ENCODE measurements at places on chromosomes 2 and 18.

DNA sequence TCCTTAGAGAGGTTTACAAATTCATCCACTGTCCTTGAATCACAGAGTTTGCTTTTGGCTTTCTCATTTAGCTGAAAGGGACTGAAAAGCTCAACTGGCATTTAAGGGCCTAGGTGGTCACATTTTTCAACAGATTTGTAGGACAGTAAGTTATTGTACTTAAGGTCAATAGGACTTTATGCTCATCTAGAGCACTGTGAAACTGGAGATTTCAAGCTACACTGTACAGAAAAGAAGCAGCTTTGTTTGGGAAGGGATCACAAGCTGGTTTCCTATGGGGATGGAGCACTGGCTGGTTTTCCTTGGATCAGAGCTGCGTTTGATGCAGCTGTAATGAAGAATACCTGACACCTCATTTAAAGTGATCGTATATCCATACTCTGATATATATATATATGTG lies 482.7 kb downstream of the FBXO15 start:
- no peak for DNase-seq

- DNase-seq = no peak
Measured at GRCh38 chr2:233791151-233791882, 13.2 kb downstream of the MROH2A start.

DNA sequence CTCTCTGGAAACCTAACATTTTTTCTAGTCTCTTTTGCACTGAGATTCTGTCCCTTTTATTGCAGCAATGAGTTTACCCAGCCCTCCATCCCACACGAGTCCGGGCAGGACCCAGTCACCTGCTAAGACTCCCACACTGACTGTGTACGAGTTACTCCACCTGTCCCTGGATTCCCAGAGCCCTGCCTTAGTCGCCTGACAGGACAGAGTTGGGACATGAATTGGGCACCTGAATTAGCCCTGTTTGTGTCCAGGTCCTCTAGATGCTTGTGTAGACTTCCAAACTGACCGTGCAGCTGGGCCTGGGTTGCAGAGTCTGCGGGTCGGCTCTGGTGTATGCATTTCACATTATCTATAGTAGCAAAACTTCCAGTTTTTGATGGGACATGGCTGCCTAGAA lies 238.7 kb downstream of the VAPA start:
- DNase-seq = no peak

GRCh38 chr2:165627470-165627869 lies 158.0 kb downstream of the CSRNP3 start:
- no peak for DNase-seq

DNA sequence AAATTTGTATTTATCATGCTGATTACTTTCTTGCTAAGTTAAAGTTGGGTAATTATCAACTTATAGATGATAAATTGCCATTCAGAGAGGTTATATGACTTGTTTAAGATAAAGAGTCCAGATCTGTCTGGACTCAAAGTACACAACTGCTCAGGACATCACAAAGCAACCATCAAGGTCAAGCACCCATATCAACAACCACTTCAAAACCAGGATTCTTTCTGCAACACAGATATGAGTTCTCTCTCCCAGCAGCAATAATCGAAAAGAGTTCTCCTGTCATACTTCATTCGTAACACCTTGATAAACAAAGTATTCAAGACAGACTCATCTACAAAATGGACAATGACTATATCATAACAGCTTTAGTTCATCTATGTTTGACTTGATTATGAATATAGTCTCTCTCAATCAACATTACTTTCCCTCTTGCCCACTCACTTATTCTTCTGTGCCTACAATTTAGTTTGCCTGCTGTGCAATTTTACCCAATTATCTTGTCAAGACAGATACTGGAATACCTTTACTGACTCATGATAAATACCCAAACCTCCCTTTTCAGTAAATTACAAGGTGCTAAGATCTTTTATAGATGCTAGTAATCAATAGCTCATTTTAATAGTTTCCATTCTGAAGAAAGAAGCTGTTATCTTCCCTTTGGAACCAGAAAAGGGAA lies 281.8 kb downstream of the NBAS start:
- DNase-seq = no peak

- no peak for DNase-seq
Measured at GRCh38 chr2:129274038-129274415, 705.4 kb upstream of the RAB6C start.

- no peak for DNase-seq
Measured at GRCh38 chr18:46868169-46868921, 49.0 kb downstream of the PIAS2 start.

- DNase-seq = no peak
Measured at GRCh38 chr2:151374436-151374835, 17.0 kb downstream of the TNFAIP6 start.

DNA sequence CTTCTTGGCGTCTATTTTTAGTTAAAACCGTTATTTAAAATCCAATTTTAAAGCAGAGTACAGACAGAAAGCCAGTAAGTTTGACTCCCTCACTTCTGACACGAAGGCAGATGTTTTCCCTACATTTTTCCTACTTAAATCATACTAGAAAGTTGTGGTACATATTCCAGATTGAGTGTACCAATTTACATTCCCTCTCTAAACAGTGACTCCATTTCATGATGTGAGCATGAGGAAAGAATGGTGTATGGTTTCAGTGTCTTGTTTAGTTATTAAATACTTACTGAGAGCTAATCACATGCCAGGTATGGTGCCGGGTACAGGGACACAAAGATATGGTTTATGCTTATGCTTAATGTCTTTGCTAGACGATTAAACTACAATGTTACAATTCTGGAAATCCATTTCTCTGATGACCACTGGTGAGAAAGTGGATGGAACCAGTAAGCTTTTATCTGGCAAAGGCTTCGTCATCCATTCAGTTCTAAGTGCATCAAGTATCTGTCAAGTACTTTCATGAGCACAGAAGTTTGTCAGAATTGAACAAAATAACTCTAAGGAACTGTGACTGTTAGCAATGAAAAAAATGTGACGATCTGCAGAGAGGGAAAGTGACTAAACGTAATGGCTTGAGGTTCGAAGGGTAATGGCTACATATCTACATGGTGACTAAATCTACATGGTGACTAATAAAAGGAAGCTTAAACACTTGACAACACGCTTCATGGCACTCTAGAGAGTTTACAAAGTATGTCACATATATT lies 25.7 kb downstream of the MAP4K3 start:
- DNase-seq = no peak

DNA sequence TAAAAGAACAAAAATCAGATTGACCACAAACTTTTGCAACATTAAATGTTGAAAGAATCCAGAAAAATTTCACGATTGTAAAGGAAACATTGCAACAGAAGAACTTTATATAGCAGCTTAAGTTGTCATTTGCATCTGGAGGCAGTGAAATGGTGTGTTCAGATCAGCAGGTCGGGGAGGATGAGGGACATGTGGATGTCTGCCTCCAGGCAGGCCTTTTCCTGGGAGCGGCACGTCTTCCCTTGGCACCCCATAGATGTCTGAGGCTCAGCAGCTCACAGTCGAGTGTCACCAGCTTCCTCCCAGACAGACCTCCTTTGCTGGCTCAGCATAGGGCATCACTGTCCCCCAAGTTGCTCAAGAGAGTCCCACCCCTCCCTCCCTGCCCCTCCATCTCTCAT lies 44.3 kb upstream of the ASB1 start:
- no peak for DNase-seq

DNA sequence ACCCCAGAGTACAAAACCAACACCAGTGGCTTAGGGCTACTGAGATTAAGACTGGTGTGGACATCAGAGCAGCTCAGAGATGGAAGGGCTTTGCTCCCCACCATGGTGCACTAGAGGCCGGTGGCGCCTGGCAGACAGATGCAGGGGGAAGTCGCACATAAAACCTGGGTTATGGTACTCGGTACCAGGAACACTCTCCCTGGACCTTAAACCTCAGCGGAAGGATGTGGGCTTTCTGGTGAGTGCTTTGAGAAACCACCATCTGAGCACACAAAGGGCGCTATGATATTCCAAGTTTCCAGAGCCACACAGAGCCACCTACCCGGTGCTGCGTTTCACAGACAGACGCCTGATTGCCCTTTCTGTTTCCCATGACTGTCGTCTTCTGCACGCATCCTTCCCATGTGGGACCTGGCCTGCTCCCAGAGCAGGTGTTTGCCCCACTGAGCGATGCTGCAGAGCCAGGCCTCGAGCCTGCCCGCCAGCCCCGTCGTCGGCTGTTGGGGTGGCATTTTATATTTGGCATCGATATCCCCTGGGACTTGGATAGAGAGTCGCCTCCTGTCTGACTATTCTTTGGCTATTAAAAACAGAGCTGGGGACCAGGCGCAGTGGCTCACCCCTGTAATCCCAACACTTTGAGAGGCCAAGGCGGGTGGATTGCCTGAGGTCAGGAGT lies 89.5 kb upstream of the ODC1 start:
- DNase-seq = no peak

GRCh38 chr2:184581391-184581790 lies 16.9 kb upstream of the ZNF804A start:
- no peak for DNase-seq

- no peak for DNase-seq
Measured at GRCh38 chr18:8811115-8811514, 105.8 kb downstream of the MTCL1 start.

DNA sequence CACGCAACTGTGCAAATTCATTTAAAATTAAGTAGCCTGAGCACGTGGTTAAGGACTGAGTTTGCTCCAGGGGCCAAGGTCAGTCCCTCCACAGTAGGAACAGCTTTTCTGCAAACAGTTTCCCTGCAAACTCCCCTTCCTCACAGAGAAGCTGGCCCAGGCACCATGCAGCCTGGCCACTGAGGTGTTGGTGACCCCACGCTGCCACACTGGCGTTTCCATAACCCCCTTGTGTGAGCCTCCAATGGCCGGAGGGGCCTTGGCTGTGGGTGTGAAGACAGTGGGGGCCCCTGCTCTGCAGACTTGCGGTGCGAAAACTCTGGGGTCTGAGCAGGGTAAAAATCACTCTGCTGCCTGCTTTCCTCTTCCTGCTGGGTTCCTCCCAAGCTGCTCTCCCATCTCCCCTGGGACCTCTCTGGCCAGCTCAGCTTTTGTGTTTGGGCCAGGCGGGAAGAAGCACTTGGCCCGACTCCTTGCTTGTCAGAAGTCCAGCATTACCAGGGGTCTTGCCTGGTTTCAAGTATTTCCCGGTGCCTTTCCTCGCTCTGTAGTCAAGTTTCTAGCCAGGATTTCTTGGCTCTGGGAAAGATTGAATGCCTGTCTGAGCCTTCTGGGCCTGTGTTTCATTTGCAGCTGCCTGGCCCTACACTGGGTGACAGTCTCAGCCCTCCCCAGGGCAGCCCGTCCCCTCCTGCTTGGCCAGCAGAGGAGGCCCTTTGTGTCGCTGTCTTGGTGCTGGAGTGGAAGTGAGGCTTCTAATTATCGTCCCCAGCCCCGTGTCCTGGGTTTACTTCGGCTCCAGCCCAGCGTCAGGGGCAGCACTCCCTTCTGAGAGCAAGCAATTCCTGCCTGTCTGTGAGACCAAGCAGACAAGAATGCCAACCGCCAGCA lies 131.4 kb upstream of the SLC1A4 start:
- no peak for DNase-seq

DNA sequence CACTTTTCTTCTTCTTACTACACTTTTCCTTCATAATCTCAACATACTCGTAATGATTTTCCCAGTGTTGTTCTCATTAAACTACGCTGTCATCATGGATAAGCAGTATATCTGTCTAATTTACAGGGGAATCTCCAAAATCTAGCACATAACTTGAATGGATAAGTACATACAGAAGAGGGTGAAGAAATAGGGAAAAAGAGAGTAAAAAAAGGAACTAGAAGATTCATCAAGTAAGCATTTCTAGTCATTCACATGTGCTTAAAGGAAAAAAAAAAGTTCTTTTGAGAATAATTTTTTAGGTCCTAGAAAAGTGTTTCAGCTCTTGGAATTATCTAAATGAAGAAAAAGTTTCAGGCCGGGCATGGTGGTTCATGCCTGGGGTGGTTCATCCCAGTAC lies 51.6 kb downstream of the SRBD1 start:
- no peak for DNase-seq

DNA sequence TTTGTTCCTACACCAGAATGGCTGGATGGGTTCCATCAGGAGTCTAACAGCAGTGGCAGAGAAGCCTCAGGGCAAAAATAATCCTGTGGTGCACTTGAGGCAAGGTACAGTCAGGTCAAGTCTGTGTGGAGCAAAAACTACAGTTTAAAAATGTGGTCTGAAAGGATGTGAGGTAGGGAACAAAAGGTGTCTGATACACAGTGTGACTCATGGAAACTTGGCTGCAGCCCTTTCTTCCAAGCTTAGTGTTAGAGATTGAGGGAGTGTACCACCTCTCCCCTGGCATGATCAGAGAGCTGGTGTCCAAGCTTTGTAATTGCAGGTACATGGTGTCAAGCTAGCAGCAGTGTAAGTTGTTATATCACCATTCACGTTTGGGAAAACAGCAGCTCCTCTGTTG lies 8.9 kb downstream of the ANKAR start:
- DNase-seq = no peak

- DNase-seq = no peak
Measured at GRCh38 chr2:187126247-187127005, 277.5 kb upstream of the ZSWIM2 start.

GRCh38 chr2:10407432-10407831 lies 40.7 kb downstream of the ODC1 start:
- DNase-seq = no peak
